ENCODE measurements at places on chromosomes 5 and 9. TPM values are rescaled to one million over a fixed set of nuclear protein-coding genes. Genes with fewer than 3 reads are reported as not detected.

DNA sequence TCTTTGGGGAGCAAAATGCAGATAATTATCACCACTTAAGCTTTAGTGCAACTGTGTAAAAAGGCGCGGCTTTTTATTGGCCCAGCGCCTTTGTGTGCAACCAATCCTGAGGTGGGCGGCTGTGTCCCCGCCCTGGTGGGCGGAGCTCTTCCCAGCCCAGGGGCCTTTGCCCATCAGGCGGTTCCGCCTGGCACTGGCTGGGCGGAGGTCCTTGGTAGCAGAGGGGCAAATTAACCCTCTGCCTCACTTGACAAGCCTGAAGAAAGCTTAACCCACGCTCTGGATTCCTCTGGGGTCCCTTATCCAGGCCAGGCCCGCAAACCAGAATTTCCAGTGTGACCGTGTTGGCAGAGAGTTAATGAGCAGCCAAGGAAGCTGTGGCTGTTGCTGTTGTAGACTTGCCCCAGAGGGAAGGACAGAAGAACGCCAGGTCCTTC lies 12.8 kb upstream of the NIPAL4 start:
- DNase-seq, result no peak
- H3K4me3 ChIP-seq, result no peak overlapping the region
- no peak overlapping the region for H3K27ac ChIP-seq
- H3K36me3 ChIP-seq, result no peaks in the 10 kb centered on the region
- H3K27me3 ChIP-seq, result peaks cover 4% of the 10 kb centered on the region

DNA sequence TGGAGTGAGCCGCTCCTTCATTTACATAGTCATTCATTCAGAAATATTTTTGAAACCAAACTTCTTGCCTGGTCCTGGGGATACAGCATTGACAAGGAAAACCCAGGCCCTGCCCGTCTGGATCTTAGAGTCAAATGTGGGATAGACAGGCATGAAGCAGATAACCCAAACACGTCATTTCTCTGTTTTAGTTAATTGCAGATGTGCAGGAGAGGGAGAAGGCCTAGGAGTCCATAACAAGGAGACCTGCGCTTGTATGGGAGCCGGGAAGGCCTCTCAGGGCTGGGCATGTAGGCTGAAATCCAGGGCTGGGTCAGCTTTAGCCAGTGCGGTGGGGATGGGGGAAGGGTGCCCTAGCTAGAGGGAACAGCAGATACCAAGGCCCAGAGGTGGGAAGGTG lies 43.3 kb downstream of the PRRX2 start:
- peaks cover 23% of the 10 kb centered on the region for H3K4me1 ChIP-seq
- H3K4me3 ChIP-seq, result no peak overlapping the region
- H3K36me3 ChIP-seq, result no peaks in the 10 kb centered on the region
- no peaks in the 10 kb centered on the region for H3K27me3 ChIP-seq
- DNase-seq, result no peak
- H3K27ac ChIP-seq, result peak overlapping the region; percentile 36

- peaks cover 6% of the 10 kb centered on the region for H3K4me1 ChIP-seq
- H3K4me3 ChIP-seq, result no peak overlapping the region
Measured at GRCh38 chr5:96434201-96434645, 1.2 kb upstream of the PCSK1 start.

DNA sequence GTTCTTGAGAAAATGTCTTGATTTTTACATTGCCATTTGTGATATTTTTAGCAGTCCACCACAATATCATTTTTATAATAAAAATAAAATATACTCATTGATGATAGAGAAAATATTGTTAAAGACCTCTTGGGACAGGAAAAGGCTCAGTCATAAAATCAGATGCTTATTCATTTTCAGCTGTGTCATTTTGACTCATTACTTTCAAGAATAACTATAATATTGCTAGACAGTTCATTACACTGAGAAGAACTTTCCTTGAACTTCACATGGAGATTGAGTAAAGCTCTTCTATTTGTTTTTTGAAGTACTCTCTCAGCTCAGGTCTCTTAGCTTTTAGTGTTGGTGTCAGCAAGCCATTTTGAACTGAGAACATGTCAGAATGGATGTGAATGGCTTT lies 8.5 kb upstream of the MEIKIN start:
- peaks cover 7% of the 10 kb centered on the region for H3K4me1 ChIP-seq
- no peak for DNase-seq
- no peak overlapping the region for H3K4me3 ChIP-seq
- H3K36me3 ChIP-seq, result peaks cover 23% of the 10 kb centered on the region
- H3K27me3 ChIP-seq, result peaks cover 5% of the 10 kb centered on the region

DNA sequence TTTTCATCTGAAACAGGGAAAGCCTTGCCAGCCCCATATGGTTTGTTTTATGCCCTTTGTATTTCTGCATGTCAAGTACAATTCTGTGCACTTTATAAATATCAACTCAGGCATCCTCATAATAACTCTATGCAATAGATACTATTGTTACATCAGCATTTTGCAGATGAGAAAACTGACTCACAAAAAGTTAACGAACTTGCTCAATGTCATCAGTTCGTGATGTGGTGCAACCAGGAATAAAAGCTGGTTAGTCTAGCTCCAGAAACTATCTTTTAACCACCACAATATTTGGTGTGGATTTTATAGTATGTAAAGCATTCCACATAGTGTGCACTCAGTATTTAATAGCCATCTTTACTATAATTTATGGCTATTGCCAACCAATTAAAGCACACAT lies 134.9 kb downstream of the MRPS30 start:
- no peaks in the 10 kb centered on the region for H3K4me1 ChIP-seq
- no peak overlapping the region for H3K4me3 ChIP-seq
- no peaks in the 10 kb centered on the region for H3K27me3 ChIP-seq

Gene ARSI
- total RNA-seq, result not detected

Gene ADCY2
- total RNA-seq, result not detected

Gene SPATA31D4
- not detected for total RNA-seq

Gene SHOC1
- not detected for total RNA-seq
